ENCODE measurements at places on chromosomes 3 and 15. TPM values are rescaled to one million over a fixed set of nuclear protein-coding genes. Genes with fewer than 3 reads are reported as not detected.

ZNF80 gene
- not detected for total RNA-seq

UQCRC1 gene
- 82.4 TPM for total RNA-seq

LSMEM2 gene
- 0.79 TPM for total RNA-seq

CHST2 gene
- total RNA-seq = 18.5 TPM

LYZL4 gene
- total RNA-seq = not detected

GATM gene
- total RNA-seq = 83.8 TPM

GHSR gene
- not detected for total RNA-seq

ACKR2 gene
- 6.8 TPM for total RNA-seq

C3orf85 gene
- total RNA-seq = not detected

TRIM71 gene
- total RNA-seq = 0.74 TPM

CEMIP gene
- total RNA-seq = 1.3 TPM

PLCH1 gene
- total RNA-seq = 3.2 TPM

PRR23C gene
- not detected for total RNA-seq

GOLGA6A gene
- not detected for total RNA-seq

TNFSF10 gene
- total RNA-seq = 74.0 TPM
